Stimulated activated CD8-positive, alpha-beta memory T cell treated with anti-CD3 and anti-CD28 coated beads, Interleukin-2, amount 100 ng/mL, for 1 hour (primary cell): ENCODE measurements at places on chromosomes 16 and 17.

GRCh38 chr16:81492311-81492761 lies 47.7 kb downstream of the CMIP start:
- DNase-seq: no peak

DNA sequence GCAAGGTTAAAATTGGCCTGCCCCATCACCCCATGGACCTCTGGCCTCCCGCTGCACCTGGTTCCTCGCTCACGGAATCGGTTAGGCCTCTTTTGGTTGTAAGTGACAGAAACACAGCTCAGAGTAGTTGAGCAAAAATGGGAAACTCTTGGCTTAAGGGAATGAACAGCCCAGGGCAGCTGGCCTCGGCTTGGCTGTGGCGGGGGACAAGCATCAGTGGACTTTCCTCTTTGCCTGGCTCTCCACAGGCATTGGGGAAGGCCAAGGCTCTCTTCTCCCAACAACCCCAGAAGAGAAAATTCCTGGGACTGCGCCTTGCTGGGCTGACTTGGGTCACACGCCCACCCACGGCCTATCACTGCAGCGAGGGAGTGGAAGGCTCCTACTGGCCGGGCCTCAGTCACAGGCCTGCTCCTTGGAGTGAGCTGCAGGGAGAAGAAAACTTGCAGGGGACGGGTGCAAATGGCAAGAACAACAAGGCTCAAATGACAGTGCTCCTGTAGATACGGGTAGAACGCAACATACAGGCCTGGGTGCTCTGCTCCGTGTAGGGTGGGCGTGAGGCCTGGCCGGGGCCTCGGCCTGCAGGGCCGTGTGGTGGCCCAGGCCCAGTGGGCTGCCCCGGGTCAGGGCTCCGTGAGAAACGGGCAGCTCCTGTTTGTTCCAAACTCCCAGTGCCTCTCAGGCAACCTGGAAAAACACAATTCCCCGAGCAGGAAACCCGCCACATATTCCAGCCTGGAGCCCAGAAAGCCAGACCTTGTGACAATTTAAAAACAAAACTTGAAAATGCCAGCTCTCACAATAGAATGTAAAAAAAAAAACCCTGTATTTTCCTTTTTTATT lies 25.0 kb upstream of the ATP2A3 start:
- no peak for DNase-seq

GRCh38 chr17:82320140-82320840 lies 2.9 kb upstream of the CD7 start:
- DNase-seq: no peak

DNA sequence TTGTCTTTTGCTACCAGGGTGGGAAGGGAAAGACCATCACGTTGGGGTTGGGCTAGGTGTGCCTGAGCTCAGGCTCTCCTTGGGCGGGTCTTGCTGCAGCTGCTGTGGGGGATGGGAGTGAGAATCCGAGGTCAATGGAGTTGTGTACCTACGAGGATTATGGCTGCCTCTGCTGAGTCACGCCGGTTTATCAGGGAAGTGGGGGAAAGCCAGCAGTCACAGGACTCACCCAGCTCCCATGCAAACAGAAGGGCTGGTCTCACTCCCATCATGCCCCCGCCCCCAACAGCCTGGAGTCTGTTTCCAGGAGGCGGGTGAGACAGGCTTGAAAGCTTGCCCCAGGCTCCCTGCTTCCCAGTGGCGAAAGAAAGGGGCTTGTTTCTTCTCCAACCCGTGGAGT lies 1259.0 kb upstream of the GOT2 start:
- DNase-seq: no peak

GRCh38 chr16:3087243-3088235 lies 11.6 kb downstream of the ZSCAN10 start:
- no peak for DNase-seq

DNA sequence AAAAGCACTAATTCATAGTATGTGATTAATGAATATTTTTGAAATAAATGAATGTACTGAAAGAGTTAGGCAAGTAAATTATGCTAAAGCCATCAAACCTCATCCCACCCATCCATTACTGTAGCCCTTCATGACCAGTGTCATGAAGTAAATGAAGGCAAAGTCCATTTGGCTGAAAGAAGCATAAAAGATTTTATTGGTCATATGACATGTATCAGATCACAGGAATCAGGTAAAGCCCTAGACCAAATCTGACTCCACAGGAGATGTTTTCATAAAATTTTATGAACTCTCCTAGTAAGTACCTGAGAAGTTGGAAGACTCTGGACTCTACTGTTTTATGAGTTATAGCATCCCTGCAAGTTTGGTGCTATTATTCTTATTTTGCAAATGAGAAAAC lies 213.5 kb downstream of the TMEM114 start:
- no peak for DNase-seq

GRCh38 chr16:17382514-17382913 lies 88.2 kb downstream of the XYLT1 start:
- DNase-seq: no peak

GRCh38 chr16:3965781-3966582 lies 85.5 kb upstream of the CREBBP start:
- DNase-seq: no peak

- no peak for DNase-seq
These were observed 574 bp downstream of the LAT start for GRCh38 chr16:28985211-28986041.

GRCh38 chr16:28496844-28497243 lies 2.4 kb downstream of the APOBR start:
- DNase-seq: no peak

DNA sequence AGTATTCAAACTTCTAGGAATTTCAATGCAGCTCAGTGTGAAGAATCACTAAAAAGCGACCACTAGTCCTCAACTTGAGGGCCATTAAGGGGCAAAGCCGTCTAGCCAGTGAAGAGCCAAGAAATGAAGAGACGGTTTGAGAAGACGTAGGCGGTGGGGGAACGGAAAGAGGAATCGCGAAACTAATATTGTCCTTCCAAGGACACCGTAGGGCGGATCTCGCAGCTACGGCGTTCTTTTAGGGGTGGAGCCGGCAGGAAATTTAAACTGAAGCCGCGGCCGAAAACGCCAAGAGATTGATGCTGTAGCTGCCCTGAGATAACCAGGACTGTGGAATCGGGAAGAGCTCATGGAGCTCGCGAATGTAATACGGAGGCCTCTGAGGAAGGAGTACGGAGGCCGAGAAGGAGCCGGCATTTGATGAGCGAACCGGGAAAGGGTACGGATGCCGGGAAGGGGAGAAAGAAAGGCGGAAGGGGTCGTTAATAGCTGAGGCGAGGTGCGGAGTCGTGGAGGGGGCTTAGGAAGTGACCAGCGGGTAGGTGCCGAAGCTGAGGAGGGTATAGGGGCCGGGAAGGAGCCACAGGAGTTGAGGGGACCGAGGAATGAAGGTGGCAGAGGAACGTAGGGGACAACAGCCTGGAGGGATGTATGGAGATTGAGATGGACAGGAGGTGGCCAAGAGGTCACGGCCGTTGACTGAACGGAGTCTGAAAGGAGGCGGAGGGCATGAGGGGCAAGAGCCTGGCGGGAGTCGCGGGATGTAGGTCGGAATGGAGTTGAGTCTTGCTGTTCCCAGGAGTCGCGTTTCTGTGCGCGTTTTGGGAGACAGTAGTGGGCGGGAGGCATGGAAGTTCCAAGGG lies at the start of gene DBF4B:
Gene DBF4B, plus strand, starts transcription at position 265 of the 863 bp plus-strand sequence. Its CDS starts 156 bp downstream, at position 421.
- DNase-seq: peak; percentile 60

DNA sequence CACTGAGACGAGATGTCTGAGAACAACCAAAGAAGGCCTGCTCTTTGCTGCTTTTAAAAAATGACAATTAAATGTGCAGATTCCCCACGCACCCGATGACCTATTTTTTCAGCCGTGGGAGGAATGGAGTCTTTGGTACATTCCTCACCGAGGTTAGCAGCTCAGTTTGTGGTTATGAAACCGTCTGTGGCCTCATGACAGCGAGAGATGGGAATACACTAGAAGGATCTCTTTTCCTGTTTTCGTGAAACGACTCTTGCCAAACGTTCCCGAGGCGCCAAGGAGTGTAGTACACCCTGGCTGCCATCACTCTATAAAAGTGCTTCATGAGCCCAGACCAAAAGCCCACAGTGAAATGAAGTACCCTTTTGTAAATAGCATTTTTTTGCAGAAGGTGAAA lies 87.8 kb downstream of the CRISPLD2 start:
- no peak for DNase-seq

DNA sequence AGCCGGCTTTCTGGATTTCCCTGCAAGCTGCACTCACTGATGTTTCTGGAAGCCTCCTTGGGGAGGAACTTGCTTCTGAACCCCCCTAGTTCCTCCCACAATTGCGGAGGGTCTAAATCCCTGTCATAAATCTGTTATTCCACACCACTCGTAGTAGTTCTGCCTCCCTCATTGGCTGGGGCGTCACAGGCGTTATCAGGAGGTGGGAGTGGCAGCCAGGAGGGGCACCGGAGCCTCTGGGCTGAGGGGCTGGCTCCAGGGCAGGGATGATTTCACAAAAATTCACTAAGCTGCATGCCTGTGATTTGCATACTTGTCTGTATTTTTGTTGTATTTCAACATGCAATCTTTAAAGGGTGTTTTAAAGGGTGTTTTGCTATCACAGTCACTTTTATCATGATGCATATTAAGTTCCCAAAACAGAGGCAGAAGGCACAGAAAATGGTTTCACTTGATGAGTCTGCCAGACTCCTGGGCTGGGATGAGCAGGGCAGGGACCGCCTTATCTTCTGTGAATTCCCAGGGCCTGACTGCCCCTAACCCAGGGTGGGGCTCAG lies 176.2 kb upstream of the FOXF1 start:
- no peak for DNase-seq

DNA sequence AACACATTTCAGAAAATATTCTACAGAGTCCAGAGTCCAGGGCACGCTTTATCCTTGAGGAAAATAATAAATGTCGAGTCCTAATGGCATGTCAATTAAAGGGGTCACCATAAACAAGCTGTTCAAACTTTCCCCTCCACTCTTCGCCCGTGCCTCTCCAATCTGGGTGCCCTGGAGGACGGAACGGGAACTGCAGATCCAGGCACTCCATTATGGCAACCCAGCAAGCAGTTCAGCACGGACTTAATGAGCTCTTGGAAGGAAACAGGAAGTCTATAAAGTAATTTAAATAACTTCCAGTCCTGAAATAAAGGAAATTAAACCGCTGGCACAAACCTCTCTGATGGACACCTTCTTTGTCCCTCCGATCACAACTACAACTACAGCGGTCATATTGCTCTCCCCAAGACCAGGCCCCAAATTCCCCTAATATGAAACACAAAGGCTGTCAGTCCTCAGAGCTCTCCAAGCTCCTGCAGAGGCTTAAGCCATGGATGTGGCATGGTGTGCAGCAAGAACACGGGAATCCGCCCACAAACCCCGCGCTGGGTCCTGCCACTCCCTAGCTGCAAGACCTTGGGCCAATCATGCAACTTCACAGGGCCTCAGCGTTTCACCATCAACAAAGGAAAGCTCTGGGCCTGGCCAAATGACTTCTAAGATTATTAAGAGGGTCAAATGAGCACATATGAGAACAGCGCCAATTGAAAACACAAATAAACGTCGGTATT lies 52.6 kb downstream of the ZFHX3 start:
- no peak for DNase-seq

DNA sequence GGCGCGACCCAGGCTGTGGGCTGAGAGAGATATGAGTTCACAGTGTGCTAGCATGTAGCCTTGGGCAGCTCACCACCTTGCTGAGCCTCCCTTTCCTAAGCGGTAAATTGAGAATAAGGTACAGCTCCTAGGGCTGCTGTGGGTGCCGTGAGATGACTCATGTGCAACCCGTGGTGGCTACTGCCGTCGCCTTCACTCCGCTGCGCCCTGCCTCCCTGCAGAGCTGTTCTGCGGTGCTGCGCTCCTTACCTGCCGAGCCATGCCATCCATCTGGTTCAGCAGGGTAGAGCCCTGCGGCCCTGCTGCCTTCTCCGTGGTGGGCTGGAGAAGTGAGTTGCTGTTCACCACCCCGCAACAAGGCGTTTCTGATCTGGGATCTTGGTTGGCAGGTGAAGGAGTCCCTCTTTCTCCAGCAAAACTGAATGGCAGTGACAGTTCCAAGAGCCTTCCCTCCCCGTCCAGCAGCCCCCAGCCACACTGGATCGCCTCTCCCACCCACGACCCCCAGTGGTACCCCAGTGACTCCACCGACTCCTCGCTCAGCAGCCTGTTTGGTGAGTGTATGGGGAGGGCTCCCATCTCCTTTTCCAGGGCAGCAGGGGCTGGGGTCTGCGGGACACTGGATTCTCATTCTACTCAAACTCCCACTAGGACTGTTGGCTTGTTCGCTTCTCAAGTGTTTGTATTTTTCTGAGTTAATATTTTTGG lies 9.3 kb upstream of the JPT2 start:
- no peak for DNase-seq

GRCh38 chr17:32464374-32464773 lies 20.1 kb downstream of the PSMD11 start:
- no peak for DNase-seq

DNA sequence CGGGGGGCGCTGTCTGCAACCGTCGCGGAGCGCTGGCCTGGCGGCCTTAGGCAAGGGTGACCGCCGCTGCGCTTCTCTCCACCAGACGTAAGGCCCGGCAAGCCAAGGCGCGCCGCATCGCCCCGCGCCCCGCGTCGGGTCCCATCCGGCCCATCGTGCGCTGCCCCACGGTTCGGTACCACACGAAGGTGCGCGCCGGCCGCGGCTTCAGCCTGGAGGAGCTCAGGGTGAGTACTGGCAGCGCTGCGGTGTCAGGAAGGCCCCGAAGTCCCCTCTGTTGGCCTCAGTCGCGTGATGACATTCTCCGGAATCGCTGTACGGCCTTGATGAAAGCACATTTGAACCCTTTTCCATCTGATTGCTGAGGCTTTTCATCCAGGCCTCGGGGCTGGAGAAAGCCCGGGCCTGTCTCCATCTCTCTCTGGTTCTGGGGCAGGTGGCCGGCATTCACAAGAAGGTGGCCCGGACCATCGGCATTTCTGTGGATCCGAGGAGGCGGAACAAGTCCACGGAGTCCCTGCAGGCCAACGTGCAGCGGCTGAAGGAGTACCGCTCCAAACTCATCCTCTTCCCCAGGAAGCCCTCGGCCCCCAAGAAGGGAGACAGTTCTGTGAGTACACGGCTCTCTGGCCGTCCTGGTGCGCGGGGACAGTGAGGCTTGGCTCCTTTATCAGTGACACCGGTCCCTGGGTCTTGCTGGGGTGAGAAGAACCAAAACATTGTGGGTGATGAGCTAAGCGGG lies 831 bp downstream of the RPL13 start:
- DNase-seq: no peak

DNA sequence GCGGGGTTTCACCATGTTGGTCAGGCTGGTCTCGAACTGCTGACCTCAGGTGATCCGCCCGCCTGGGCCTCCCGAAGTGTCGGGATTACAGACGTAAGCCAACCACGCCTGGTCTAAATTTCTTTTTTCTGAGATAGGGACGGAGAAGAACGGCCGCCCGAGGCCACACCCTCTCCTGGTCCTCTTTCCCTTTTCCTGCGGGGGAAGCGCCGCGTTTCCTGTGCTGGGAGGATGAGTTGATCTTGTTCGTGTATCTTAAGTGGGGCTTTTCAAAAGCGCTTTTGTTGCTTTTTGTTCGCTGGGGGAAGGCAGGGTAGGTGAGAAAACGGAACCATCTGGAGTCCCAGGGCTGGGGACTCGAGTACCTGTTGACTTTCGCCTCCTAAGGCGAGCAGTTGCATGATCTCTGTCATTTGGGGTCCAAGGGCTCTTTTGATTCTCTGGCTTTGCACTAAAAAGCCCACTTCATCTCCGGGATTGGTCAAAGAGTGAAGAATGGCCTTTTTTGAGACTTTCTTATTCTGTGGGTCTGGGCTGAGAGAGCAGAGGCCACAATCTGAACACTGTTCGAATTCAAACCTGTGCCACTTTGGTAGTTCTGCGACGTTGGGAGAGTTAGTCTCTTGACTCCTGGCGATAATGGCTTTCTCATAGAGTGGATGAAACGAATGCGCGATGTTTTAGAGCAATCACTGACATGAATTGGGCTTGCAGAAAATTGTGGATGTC lies 1.3 kb downstream of the FUS start:
- no peak for DNase-seq

GRCh38 chr17:82960419-82961271 lies 118.8 kb upstream of the METRNL start:
- DNase-seq: no peak
